ENCODE measurements at places on chromosomes 5 and 9. TPM values are rescaled to one million over a fixed set of nuclear protein-coding genes. Genes with fewer than 3 reads are reported as not detected.

DNA sequence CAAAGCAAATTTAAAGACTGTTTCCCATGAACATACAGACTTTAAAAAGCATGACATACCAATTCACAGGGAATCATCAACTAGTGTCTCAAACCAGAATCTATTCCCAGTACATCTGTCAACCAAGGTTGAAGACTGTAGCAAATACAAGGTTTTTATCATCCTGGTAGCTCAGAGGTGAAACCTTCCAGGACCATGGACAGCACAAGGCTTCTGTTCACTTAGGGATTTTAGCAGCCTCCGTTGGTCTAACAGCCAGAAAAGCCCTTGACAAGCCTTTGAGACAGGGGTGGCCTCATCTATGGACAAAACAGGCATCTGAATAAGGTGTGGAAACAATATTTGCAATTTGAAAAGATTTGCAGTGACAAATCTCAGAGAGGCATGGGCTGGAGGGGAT lies 119.0 kb downstream of the TRIM32 start:
- no peaks in the 10 kb centered on the region for H3K27me3 ChIP-seq
- H3K27ac ChIP-seq, result no peak overlapping the region
- no peaks in the 10 kb centered on the region for H3K36me3 ChIP-seq
- no peak for DNase-seq
- no peaks in the 10 kb centered on the region for H3K4me1 ChIP-seq

Gene MRPL36
- total RNA-seq, result 21.4 TPM

DNA sequence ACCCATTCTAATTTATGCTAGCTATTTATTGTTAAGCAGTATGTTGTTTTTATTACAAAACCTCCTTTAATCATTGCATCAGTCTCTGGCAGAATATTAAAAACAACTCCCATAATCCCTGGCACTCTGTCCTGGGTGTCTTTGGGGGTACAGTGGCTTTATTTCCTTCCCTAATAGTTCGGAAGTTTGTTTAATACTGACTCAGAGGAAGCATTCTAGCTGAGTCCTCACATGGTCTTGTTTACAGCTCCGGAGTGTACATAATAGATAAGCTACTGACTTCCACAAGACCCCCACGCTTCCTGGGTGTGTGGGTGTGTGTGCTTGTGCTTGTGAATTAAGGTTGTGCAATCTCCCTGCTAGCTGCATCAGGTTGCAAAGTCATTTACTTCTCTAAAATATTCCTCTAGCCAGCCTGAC lies 149.8 kb upstream of the CDKN2B start:
- H3K27me3 ChIP-seq, result no peaks in the 10 kb centered on the region
- no peaks in the 10 kb centered on the region for H3K4me1 ChIP-seq
- DNase-seq, result peak; percentile 19
- H3K27ac ChIP-seq, result no peak overlapping the region

DNA sequence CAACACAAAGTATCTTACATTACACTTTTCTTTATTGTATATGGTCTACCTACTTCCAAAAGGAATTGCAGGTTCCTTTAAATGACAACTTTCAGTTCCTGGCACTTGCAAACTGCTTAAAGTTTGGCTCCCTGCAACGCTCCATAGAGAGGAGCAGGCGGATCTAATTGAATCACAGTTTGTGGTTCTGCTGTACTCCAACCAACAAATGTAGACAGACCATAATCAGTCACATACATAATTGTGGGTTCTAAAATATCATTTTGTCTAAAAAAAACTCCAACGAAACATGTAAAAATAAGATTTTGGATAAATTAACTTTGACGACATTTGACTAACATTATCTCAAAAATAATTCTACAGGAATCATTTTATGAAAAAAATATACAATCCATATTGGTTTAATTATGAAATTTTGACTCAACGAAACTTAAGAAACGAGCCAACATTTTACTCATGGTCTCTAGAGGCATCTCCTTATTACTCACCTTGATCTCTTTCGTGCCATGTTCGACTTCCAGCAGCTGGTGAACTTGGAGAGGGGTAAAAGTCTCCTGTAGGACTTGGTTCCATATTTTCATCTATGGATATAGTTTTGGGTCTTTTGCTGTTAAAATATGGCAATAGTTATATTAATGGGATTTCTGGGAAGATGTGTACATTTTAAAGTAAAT lies 167.6 kb downstream of the NFIB start:
- H3K36me3 ChIP-seq, result no peaks in the 10 kb centered on the region
- H3K27ac ChIP-seq, result no peak overlapping the region
- no peaks in the 10 kb centered on the region for H3K27me3 ChIP-seq

DNA sequence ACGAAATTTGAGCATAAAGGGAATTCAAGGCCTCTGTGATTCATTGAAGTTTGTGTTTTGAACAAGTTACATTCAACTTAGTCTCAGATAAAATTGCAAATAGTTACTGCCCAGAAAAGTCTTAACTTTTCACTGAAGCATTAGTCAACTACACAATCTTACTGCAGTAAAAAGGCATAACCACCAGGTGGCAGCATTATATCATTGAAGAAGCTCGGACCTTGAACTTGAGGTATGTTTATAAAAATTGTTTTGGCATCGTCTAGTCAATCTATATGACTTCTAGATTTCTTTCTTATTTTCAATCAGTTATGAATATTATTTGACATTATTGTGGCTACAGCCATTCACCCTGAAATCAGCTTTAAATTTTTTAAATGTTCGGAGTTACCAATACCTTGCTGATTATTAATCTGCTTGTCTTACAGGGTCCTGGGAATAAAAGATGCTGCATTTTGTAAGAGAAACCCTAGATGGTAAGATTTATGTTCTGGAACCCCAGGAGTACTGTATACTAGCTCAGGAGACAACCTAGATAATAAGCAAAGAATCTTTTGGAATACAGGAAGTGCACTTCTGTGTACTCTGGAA lies 83.9 kb upstream of the GRAMD2B start:
- DNase-seq, result no peak
- H3K27me3 ChIP-seq, result no peaks in the 10 kb centered on the region
- no peak overlapping the region for H3K4me3 ChIP-seq

Gene ENTREP1
- 4.2 TPM for total RNA-seq

GRCh38 chr5:178872302-178872701 lies 12.5 kb downstream of the ZNF354B start:
- H3K4me3 ChIP-seq, result no peak overlapping the region
- H3K4me1 ChIP-seq, result no peaks in the 10 kb centered on the region
- no peak overlapping the region for H3K27ac ChIP-seq
- no peaks in the 10 kb centered on the region for H3K27me3 ChIP-seq
- no peak for DNase-seq

DNA sequence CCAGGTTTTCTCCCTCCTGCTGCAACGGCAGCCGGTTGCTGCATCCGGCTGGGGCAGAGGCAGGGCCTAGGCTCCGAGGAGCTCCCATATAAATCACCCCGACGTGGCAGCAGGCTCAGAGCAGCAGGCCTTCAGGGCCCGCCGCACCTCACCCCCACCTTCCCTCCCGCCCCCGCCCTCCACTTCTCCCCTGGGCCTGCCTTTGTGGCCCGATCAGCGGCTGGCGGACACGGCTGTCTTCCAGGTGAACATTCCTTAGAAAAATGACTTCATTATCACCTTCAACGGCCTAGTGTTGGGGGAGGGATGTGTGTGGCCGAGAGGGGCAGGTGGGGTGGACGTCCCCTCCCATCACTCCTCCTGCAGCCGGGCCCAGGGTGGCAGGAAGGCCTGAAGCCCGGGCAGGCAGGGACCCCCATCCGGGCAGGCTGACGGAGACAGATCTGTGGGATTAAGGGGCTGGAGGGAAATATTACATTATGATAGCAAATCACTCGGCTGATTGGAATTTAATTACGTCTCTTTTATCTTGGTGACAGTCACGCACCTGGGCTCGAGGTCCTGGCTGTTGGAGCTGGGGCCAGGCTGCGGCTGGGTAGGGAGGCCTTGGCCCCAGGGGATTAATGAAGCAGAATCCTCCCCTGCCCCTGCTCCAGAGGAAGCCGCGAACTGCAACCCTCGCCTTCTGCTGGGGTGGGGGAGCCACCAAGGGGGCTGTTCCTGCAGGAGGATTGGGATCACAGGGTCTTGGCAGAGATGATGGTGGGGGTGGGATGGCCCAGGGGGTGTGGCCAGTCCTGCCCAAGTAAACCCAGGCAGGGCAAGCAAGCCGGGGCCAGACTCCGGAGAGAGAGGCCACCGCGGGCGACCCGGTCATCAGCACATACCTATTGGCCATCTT lies 38.4 kb upstream of the RXRA start:
- H3K27me3 ChIP-seq, result no peaks in the 10 kb centered on the region
- no peak overlapping the region for H3K27ac ChIP-seq
- peaks cover 13% of the 10 kb centered on the region for H3K4me1 ChIP-seq
- no peak for DNase-seq

DNA sequence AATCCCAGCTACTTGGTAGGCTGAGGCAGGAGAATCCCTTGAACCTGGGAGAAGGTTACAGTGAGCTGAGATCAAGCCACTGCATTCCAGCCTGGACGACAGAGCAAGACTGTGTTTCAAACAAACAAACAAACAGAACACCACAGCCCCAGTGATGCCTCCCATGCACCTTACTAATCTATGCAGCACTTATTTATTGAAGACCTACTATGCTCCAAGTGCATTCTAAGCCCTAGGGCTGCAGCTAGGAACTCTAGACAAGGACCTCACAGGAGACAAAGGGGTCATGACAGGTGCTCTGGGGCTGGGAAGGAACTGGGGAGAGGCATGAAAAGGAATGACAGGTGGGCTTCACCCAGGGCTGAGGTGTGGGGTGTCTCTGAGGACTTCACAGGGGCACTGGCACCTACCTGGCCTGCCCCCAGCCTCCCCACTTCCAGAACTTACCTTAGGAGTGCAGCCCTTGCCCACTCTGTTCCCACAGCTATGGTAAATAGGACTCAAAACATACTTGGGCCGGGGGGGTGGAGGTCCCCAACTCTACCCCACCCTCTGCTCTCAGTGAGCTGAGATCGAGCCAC lies 69.4 kb downstream of the C9orf50 start:
- H3K36me3 ChIP-seq, result no peaks in the 10 kb centered on the region
- H3K4me3 ChIP-seq, result no peak overlapping the region
- peaks cover 18% of the 10 kb centered on the region for H3K4me1 ChIP-seq

Gene SH3TC2
- total RNA-seq, result 0.21 TPM

GRCh38 chr9:90775657-90776056 lies 26.0 kb upstream of the SYK start:
- H3K4me1 ChIP-seq, result no peaks in the 10 kb centered on the region
- no peaks in the 10 kb centered on the region for H3K27me3 ChIP-seq
- no peak overlapping the region for H3K27ac ChIP-seq
- H3K36me3 ChIP-seq, result no peaks in the 10 kb centered on the region
- no peak overlapping the region for H3K4me3 ChIP-seq
- no peak for DNase-seq

Gene SLC24A2
- total RNA-seq, result not detected

GRCh38 chr5:17090839-17091238 lies 126.6 kb upstream of the BASP1 start:
- H3K36me3 ChIP-seq, result no peaks in the 10 kb centered on the region
- no peaks in the 10 kb centered on the region for H3K4me1 ChIP-seq
- DNase-seq, result no peak
- H3K27me3 ChIP-seq, result no peaks in the 10 kb centered on the region

- no peaks in the 10 kb centered on the region for H3K36me3 ChIP-seq
- H3K4me1 ChIP-seq, result peaks cover 30% of the 10 kb centered on the region
- no peak overlapping the region for H3K4me3 ChIP-seq
- DNase-seq, result no peak
- peak overlapping the region; percentile 86 for H3K27ac ChIP-seq
- no peaks in the 10 kb centered on the region for H3K27me3 ChIP-seq
These were observed 34.1 kb downstream of the TMEM252 start for GRCh38 chr9:68506551-68506950.

Measured in ascending aorta (tissue), 2 donors.